ENCODE measurements at places on chromosomes 6 and 20.

DNA sequence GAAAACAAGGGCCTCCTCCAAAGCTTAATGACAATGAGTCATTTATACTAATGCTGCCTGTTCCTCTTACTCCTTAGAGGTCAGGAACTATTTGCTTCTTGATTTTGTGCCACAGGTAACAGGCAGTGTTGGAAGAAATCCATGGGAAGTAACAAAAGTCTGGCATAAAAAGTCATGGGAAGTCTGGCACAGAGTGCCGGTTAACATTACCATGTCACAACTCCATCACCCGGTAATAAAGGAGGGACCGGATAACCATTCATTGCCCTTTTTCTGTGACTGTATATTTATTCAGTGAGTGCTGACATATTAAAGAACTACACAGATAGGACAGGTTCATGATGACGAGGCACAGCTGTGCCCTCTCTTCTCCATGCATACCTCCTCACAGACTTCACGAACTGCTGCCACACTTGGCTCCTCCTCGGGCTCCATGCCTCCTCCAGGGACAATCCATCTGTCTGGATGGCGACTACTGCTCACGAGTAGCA lies 50.9 kb downstream of the NUDT3 start:
- no peak overlapping the region for H3K27ac ChIP-seq
- no peak overlapping the region for H3K4me3 ChIP-seq
- peaks cover 8% of the 10 kb centered on the region for H3K36me3 ChIP-seq

- H3K4me3 ChIP-seq, result no peak overlapping the region
- DNase-seq, result no peak
- no peaks in the 10 kb centered on the region for H3K36me3 ChIP-seq
- H3K4me1 ChIP-seq, result no peaks in the 10 kb centered on the region
- peaks cover 5% of the 10 kb centered on the region for H3K27me3 ChIP-seq
These were observed 213.9 kb upstream of the SULF2 start for GRCh38 chr20:47999166-47999565.

GRCh38 chr6:26205161-26205624 lies 118.0 kb downstream of the HFE start:
- H3K4me1 ChIP-seq, result peaks cover 17% of the 10 kb centered on the region
- peak; percentile 80 for DNase-seq
- H3K27ac ChIP-seq, result no peak overlapping the region
- H3K27me3 ChIP-seq, result peaks cover 3% of the 10 kb centered on the region
- H3K4me3 ChIP-seq, result no peak overlapping the region

DNA sequence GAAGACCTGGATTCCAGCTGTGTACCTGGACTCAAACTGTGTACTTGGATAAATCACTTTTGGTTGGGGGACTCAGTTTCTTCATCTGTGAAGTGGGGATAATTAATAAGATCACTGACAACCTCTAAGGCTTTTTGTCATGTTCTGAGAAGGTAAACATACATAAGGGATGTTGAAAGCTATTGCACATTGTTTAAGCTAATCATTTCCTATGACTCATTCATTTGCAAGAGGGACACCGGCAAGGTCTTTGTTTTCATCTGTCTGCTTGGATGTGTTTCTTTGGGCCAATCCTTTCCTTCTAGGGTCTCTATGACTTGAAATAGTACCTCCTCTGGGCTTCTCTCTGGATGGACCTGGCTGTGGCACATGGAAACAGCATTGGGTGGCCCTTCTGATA lies 6.8 kb downstream of the PROKR2 start:
- no peaks in the 10 kb centered on the region for H3K4me1 ChIP-seq
- no peaks in the 10 kb centered on the region for H3K36me3 ChIP-seq
- H3K27me3 ChIP-seq, result peaks cover 20% of the 10 kb centered on the region
- H3K4me3 ChIP-seq, result no peak overlapping the region
- DNase-seq, result no peak

- H3K27ac ChIP-seq, result no peak overlapping the region
- H3K27me3 ChIP-seq, result peaks cover 3% of the 10 kb centered on the region
- H3K36me3 ChIP-seq, result no peaks in the 10 kb centered on the region
- no peak for DNase-seq
- peaks cover 14% of the 10 kb centered on the region for H3K4me1 ChIP-seq
- H3K4me3 ChIP-seq, result no peak overlapping the region
These were observed 24.8 kb upstream of the MBOAT1 start for GRCh38 chr6:20236909-20237600.

- H3K36me3 ChIP-seq, result no peaks in the 10 kb centered on the region
- H3K4me3 ChIP-seq, result no peak overlapping the region
- H3K27ac ChIP-seq, result no peak overlapping the region
- H3K4me1 ChIP-seq, result no peaks in the 10 kb centered on the region
- DNase-seq, result no peak
These were observed 486.1 kb downstream of the QKI start for GRCh38 chr6:163900570-163900969.

DNA sequence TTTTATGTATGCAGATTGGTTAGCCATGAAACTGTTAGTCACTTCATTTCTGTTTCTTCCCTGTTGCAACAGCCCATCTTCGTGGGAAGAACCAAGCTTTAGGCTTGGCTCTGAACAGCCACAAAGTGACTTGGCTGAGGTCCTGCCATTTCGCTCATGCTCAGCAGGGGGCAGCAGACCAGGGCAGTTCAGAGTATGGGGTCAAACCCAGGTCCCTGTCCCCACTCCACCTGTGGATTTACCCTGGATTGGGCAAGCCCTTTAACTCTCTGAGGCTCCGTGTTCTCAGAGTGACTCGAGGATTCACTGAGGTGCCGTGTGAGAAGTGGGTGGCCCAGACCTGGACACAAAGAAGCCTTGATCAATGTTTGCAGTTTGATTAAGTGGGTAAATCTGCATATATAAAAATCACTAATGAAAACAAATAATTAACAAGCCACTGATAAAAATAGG lies 19.8 kb upstream of the MAP1LC3A start:
- peak; percentile 37 for DNase-seq
- no peak overlapping the region for H3K27ac ChIP-seq
- H3K4me1 ChIP-seq, result peaks cover 5% of the 10 kb centered on the region

- H3K27ac ChIP-seq, result no peak overlapping the region
- H3K4me3 ChIP-seq, result no peak overlapping the region
- peaks cover 10% of the 10 kb centered on the region for H3K4me1 ChIP-seq
- DNase-seq, result no peak
These were observed 77.6 kb downstream of the SCML4 start for GRCh38 chr6:107746461-107747030.

DNA sequence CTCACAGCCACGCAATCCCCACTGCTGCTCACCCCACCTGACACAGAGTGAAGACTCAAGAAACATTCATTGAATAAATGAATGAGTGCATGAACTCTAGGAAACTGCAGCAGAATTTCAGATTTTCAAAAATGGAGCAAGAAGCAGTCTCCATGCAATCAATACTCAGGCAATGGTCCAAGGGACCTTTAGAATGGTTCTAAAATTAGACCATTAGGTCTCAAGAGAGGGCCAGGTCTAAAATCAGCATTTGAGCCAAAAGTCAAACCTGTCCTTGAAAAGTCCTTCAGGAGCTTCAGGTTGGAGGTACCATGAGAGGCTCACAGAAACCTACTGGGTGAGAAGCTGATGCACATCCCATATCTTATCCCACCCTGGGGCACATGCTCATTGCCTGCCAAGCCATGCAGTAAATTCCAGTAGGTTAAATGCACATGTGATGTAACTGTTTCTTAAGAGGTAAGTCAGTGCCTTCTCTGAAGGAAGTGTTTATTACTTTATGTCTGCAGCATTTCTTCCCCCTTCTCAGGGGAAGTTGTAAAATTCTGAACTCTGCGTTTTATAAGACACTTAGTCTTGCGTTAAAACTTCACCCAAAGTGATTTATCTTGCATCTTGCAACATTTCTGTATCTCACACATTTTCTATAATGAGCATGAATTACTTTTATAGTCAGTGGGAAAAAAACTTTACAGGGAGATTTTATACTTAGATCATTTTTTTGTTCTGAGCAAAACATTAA lies 126.6 kb downstream of the ADAT2 start:
- H3K4me3 ChIP-seq, result no peak overlapping the region
- H3K4me1 ChIP-seq, result no peaks in the 10 kb centered on the region

DNA sequence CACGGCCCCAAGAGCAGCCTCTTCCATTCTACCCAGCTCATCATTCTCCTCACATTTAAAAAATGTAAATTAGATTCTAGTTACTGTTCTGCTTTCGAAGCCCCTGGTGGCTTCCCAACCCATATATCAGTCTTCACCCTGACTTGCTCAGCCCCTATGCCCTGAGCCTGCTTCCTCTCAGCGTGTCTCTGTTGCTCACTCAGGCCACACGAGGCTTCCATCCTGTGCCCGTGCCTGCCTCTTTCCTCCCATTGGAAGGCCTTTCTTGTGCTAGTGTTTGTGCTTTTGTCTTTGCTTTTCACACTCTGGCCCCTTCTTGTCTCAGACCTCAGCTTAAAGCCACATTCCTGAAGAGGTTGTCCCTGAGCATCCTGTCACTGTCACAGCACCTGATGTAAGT lies 78.1 kb downstream of the AFDN start:
- no peak overlapping the region for H3K27ac ChIP-seq
- no peaks in the 10 kb centered on the region for H3K36me3 ChIP-seq

GRCh38 chr20:49165611-49166010 lies 22.5 kb downstream of the STAU1 start:
- peaks cover 28% of the 10 kb centered on the region for H3K36me3 ChIP-seq
- H3K4me1 ChIP-seq, result peaks cover 50% of the 10 kb centered on the region
- H3K4me3 ChIP-seq, result peak overlapping the region; percentile 5
- DNase-seq, result no peak

DNA sequence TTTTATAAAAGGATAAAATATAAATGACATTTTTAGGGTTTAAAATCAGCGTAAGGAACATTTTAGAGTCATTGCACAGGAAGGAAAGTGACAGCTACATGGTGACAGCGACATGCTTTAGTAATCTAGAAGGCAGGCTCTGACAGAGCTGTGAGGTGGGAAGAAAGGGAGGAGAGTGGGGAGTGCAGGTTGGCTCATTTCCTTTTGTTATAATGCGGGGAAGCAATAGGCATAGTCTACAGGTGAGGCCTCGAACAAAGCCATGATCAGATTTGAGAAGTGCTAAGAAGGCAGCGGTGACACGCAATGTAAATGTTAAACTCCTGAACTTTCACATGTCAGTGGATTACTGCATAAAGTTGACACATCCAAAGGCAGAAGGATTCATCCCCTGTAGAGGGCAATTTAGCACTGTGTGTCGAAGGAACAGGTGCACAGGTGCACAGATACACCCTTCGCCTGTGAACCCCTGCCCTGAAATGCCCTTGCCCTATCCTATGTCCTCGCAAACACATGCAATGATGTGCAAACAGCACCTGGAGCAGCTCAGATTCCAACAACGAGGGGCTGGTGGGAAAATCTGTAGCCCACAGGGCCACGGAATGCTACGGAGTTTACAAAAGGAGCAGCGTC lies 32.4 kb upstream of the SMOC2 start:
- no peaks in the 10 kb centered on the region for H3K36me3 ChIP-seq
- H3K4me1 ChIP-seq, result no peaks in the 10 kb centered on the region
- no peak overlapping the region for H3K27ac ChIP-seq
- no peak overlapping the region for H3K4me3 ChIP-seq
- no peak for DNase-seq

Measured in T-helper 2 cell treated with Interferon-gamma antibody and Interleukin-4, amounts not matched to agents 5 μg/mL and 100 μg/mL, for 36 hours (primary cell).